T-helper 9 cell (primary cell): ENCODE measurements at places on chromosomes 13 and 19.
A peak's percentile ranks its signal among the peaks of the same experiment; 100 is the strongest.

DNA sequence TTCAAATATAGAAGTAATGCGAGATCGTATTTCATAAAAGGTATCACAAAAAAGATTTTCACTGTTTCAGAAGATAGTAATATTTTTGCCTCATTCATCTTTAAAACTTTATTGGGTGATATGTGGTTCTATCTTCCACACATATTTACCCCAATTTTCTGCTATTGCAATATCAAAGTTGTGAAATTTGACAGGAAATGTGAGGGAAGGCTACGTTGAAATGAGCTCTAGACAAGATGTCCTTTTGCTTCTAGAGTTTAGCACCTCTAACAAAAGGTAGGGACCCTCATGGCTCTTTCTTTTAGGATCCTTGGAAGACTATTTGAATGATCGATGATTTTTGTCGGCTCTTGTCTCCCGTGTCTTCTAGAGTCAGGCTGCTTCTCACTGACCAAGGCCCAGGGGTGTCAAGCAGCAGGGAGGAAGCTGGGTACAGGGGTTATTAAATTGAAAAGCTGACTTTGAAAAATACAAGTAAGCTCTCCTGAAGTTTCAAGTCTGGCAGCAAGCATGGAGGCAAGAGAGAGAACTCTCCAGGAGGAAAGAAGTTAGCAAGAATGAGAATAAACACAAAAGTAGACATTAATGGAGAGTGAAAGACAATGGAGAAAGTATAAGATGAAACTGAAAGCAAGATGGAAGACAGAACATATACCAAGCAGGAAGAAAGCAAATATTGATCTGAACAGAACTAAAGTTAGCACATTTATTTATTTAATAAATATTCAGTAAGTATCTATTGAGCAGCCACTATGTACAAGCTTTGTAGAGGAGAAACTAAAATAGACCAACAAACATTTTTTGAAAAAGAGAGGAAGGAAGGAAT is 73.4 kb downstream of the RUBCNL start:
- no peak for DNase-seq

DNA sequence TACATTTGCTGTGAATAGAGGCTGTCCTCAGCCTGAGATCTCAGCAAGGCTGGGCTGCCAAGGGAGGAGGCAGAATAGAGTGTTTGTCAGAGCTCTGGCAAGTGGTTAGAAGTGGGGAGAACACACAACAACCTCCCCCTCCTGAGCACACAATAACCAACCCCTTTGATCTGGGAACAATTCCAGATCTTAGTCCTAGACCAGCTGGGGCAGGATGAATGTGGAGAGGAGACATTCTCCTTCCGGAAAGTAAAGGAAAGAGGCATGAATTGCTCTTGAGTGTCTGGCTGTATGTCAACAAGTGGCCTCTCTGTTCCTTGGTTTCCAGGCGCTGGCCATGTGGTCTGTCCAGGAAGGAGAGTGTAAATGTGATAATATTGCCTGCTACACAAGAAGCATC is 114.9 kb upstream of the TMTC4 start:
- DNase-seq, result no peak

DNA sequence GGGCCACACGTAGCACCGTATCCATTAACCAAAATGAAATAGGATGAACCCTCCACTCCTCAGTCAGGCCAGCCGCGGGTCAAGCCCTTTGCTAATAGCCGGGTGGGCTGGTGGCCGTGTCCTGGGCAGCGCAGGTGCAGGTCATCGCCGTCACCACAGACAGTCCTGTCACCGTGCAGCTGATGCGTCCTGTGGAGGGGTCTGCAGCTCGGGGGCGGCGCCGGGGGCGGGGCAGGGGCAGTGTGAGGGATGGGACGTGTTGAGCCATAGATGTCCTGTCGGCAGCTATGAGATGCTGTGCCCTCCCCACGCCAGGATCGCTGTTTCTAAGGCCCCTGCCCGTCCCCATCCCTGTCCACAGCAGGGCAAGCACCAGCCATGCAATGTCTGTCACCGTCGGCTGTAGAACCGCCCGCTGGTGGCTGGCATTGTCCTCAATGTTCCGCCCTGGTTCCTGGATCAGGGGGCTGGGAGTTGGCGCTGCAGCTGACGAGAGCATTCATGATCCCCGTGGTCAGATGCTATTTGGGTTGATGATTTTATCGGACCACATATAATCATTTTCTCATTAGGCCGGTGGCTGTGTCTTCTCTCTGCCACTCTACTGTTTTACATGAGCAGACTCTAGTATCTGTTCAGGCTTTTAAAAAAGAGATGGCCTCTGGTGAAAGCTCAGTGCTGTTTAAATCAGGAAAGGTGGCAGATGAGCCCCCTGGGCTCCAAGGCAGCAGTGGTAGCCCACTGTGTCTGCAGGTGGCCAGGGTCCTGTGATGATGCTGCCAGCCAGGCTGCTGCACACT is 126.1 kb downstream of the KDM4B start:
- DNase-seq, result no peak

DNA sequence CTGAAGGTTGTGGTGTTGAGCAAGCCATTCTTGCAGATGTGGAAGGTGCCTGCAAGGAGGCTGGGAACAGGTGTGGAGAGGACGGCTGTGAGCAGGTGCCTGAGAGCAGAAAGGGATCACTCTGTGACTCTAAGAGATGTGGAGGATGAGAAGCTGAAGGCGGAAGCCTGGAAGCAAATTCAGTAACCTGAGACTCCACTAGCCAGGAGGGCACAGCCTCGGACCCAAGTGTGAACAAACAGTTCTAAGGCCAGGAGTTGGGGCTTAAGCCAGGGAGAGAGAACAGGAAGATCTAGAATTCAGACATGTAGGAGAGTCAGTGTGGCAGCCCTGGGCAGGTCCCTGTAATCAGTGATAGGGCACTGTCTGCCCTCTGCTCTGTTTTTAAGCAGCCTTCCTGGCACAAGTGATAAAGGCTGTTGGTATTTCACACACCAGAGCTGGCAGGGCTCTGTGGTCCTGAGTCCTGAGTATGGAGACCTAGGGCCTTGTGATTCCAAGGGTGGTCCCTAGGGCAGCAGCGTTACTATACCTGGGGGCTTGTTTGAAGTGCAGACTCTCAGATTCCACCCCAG is 131.3 kb downstream of the SLC7A1 start:
- no peak for DNase-seq

- DNase-seq, result no peak
Observed at GRCh38 chr19:44822670-44823372, 13.9 kb downstream of the BCAM start.

- DNase-seq, result no peak
Observed at GRCh38 chr13:43838909-43839308, 40.6 kb downstream of the CCDC122 start.

GRCh38 chr19:17259118-17259780 is 5.3 kb downstream of the USHBP1 start:
- DNase-seq, result no peak

GRCh38 chr13:83796364-83796763 is 85.9 kb downstream of the SLITRK1 start:
- no peak for DNase-seq

GRCh38 chr13:113602291-113602988 is 17.9 kb downstream of the TFDP1 start:
- no peak for DNase-seq

DNA sequence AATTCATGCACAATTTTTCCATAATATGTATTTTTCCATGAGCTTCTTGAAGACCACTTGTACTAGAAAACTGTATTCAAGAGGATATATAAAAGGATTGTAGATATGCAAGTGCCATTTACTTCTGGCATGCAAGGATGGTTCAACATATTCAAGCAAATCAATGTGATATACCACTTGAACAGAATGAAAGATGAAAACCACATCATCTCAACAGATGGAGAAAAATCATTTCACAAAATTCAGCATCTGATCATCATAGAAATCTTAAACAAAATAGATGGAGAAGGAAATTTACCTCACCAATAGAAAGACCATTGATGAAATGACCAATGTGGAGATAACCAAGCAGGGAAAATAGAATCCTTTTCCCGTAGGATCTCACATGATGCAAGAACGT is 5.1 kb upstream of the ZNF816 start:
- no peak for DNase-seq

DNA sequence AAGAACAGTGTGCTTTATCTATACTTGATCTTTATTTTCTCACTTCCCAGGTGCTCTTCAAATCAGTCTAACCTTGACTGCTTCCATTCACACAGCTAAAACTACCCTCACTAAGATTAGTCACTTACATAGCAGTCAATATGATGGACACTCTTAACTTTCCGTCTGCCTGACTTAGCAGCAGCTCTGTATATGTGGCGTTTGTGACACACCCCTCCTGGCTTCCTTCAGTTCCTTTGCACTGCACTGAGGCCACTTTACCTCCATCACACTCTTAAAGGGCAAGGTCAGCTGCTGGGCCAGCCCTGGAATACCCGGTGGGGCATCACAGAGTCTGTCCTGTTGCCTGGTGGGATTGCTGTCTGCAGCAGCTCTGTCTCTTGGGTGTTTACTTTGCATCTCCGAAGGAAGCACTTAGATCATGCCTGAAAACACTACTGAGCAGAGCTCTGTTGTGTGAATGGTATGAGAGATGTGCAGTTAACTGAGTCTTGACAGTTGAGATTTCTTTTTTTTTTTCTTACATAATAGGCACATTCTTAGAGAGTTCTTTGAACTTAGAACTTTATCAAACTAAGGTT is 35.6 kb upstream of the IL17D start:
- no peak for DNase-seq

DNA sequence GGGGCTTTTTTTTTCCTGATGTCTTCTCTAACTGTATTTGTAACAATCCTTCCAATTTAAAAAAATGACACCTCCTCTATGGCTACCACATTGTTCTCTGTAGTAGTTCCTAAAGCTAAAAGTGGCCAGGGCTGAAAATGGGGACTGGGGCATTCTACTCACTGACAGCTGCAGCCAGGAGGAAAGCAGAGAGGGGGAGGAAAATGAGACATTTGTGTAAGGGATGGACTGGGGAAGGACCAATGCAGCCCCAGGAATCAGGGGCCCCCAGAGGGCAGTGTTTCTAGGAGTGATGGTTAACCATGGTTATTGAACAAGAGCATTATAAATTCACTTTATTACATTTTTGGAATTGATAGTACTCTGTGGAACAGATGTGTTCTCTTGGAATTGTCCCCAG is 34.3 kb upstream of the C1QTNF9 start:
- DNase-seq, result no peak

DNA sequence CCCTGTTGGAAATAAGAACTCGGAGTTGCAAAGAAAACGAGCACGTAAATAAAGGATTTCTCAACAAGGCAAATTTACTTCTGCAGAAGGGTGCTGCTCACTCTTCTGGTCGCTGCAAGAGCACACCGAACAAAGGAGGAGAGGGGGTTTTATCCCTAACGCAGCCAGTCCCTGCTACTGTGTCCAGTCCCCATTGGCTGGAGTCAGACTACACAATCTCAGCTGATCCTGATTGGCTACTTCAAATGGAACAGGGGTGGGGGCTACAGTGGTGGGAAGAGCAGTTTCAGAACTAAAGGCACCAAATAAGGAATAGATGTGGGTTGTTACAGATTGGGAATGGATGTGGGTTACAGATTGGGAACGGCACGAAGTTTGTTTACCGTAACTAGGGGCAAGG is 63.9 kb upstream of the MCF2L start:
- no peak for DNase-seq

DNA sequence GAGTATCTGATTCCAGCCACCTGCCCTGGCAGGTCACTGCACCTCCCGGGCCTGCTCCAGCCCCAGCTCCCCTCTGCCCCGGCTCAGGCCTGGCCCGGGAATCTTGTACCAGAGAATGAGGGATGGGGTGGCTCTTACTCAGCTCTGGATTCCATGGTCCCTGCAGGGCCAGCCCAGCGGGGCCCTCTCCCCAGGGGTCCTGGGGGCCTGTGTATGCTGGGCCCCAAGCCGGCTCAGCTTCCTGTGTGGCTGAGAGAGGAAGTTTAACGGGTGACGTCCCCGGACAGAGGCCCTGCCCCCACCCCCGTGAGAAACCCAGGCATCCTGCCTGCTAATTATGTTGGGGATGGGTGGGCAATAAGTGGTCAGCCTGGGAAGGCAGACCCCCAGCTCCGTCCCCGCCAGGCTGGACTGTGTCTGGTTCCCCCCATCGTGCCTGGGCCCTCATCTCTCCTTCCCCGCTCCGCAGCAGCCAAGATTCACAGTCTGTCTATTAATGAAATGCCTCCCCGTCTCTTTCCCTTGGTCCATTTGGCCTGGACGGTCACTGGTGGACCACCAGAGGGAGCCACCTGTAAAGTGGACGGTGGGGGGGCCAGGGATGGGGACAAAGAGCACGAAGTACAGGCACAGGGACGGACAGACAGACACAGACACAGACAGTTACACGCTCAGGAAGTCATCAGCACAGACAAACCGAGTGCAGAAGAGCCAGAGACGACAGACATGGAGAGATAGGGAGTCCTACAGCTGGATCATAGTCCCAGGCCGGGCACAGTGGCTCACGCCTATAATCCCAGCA is at the start of gene DENND1C:
TSS of gene DENND1C (minus strand) at position 247 of the 802 bp plus-strand sequence. CDS start at position 155, 92 bp downstream.
- DNase-seq, result peak; percentile 40

- no peak for DNase-seq
Observed at GRCh38 chr13:112443995-112444311, 67.8 kb downstream of the SPACA7 start.

GRCh38 chr13:72530471-72530870 is 197.0 kb downstream of the MZT1 start:
- DNase-seq, result no peak

DNA sequence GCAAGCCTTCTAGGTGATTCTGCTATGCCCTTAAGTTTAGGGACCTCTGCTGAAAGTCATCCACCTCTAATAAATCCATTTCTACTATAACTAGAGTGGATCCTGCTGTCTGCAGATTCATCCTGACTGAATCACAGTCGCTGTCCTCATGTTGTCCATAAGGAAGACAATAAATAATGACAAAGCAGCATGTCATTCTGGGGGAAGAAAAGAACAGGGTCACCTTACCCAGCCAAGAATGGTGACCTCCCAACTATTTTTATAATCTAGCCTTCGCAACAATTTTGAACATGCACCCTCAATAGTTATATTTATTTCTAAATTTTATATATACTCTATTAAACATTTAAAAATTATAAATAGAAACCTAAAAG is 45.0 kb upstream of the UBE2L5 start:
- no peak for DNase-seq

DNA sequence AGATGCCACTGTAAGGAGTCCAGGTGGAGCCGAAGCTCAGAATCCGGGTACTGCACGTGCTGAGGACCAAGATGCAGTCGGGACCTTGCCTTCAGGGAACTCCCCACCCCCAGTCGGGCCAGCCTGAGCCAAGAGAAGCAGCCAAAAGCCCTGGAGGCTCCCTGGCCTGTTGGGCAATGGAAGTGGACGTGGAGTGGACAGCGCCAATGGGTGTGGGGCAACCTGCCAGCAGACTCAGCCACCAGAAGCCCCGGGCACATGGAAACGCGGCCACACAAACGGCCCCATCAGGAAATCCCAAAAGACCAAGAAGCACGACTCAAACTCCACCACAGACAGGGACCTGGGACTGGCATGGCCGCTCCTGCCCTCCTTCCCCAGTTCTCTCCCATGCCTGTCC is 30.0 kb upstream of the KCTD15 start:
- no peak for DNase-seq

DNA sequence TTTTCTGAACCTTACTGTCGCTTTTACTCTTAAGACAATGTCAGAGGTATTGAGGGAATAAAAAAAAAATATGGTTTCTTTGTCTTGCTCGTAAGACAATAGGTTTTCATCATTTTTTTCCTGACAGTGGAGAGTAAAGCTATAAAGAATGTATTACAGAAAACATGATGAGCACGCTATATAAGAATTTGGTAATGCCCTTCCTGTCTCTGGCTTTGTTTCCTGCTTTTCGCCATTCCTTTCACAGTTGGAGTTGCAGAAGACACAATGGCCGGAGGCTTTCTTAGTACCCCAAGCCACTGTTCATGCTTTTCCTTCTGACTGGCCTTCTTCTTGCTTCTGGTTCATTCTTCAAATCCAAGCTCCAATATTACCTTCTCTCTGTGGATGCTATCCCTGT is 101.0 kb upstream of the DACH1 start:
- DNase-seq, result no peak
